ENCODE measurements at places on chromosomes 16 and 17. TPM values are rescaled to one million over a fixed set of nuclear protein-coding genes. Genes with fewer than 3 reads are reported as not detected.

Gene SOST
- not detected for total RNA-seq

Gene C1QTNF1
- 15.8 TPM for total RNA-seq

Gene SCGB1C2
- not detected for total RNA-seq

Gene ZFPM1
- 0.41 TPM for total RNA-seq

Gene TRIM25
- total RNA-seq = 22.1 TPM

Gene ITGB4
- 48.2 TPM for total RNA-seq

Gene OR2C1
- 0.21 TPM for total RNA-seq

Gene DNAAF8
- 0.41 TPM for total RNA-seq

Gene KCNAB3
- 0.82 TPM for total RNA-seq

Gene IRX3
- total RNA-seq = 5.1 TPM

Gene PABPN1L
- total RNA-seq = not detected

Gene XYLT1
- 14.5 TPM for total RNA-seq

Gene ACSM2B
- not detected for total RNA-seq

Gene FOXL1
- 1.8 TPM for total RNA-seq

Gene CD300E
- total RNA-seq = not detected

Gene MT1A
- total RNA-seq = not detected

Gene CMTM2
- total RNA-seq = not detected

Gene DHODH
- total RNA-seq = 8.7 TPM

Gene MYH8
- 4,616 TPM for total RNA-seq

Measured in tongue (tissue), 3 donors.